GM23248 (cell line): ENCODE measurements at places on chromosomes 6 and 20. TPM values are rescaled to one million over a fixed set of nuclear protein-coding genes. Genes with fewer than 3 reads are reported as not detected.

- H3K36me3 ChIP-seq = no peaks in the 10 kb centered on the region
Measured at GRCh38 chr6:132648356-132648755, 10.6 kb downstream of the TAAR1 start.

DNA sequence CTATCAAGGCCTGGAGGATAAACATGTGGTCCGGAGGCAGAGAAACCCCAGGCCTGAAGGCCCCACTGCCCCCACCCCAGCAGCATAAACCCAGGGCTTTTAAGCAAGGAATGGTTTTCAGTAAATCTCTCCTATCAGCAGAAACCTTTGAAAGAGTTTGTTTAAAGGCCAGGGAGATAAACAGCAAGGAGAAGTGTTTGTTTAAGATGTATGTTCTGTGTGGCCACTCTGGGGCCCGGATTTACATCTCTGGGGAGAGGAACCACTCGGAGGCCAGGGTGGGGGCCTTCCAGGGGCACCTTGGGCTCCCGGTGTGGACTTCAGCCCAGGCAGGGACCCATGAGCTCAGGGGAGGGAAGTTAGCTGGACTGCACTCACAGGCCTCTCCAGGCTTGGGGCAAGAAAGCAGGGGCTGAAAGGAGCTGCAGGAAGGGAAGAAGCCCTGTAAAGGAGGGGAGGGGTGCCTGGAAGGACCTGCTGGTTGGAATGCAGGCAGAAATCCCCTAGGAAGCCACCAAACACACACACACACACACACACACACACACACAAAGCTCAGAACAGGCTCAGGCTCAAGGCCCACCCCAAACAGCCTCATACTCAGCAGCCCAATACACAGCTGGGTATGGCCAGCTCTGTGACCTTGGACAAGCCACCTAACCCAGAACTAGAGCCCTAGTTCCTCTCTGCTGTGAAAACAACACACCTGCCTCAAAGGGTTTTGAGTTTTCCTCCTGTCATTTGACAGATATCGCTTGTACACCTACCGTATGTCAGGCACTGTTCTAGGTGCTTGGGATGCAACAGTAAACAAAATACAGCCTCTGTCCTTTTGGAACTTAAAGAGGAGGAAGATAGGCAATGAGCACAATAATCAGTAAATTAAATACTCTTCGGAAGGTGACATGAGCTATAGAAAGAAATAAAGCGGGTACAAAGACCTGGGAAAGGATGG lies 26.2 kb upstream of the FOXP4 start:
- no peak overlapping the region for H3K27ac ChIP-seq
- H3K4me3 ChIP-seq = no peak overlapping the region
- no peaks in the 10 kb centered on the region for H3K36me3 ChIP-seq

Gene ZC2HC1B
- not detected in 2 replicates for total RNA-seq

Gene DYNLT2
- 0.89 and 1.5 TPM in 2 replicates for total RNA-seq

Gene SNAP25
- not detected in 2 replicates for total RNA-seq

Gene PTCHD4
- 0.51 and 0.76 TPM in 2 replicates for total RNA-seq
